ENCODE measurements at places on chromosomes 7 and 10.

- no peak for DNase-seq
Observed at GRCh38 chr10:34821587-34822585, 6.8 kb upstream of the PARD3 start.

- no peak for DNase-seq
Observed at GRCh38 chr7:128217030-128217805, 23.9 kb upstream of the LEP start.

- no peak for DNase-seq
Observed at GRCh38 chr7:128117691-128118090, 86.5 kb upstream of the LRRC4 start.

- no peak for DNase-seq
Observed at GRCh38 chr10:63843107-63843506, 321.9 kb downstream of the REEP3 start.

DNA sequence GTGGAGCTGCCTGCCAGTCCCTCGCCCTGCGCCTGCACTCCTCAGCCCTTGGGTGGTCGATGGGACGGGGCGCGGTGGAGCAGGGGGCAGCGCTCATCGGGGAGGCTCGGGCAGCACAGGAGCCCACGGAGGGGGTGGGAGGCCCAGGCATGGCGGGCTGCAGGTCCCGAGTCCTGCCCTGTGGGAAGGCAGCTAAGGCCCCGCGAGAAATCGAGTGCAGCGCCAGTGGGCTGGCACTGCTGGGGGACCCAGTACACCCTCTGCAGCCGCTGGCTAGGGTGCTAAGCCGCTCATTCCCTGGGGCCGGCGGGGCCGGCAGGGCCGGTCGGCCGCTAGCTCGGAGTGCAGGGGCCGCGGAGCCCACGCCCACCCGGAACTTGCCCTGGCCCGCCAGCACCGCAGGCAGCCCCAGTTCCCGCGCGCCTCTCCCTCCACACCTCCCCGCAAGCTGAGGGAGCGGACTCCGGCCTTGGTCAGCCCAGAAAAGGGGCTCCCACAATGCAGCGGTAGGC, 565.9 kb upstream of the NRG3 start:
- no peak for DNase-seq

- DNase-seq, result no peak
Observed at GRCh38 chr7:138233189-138233588, 156.9 kb downstream of the AKR1D1 start.

DNA sequence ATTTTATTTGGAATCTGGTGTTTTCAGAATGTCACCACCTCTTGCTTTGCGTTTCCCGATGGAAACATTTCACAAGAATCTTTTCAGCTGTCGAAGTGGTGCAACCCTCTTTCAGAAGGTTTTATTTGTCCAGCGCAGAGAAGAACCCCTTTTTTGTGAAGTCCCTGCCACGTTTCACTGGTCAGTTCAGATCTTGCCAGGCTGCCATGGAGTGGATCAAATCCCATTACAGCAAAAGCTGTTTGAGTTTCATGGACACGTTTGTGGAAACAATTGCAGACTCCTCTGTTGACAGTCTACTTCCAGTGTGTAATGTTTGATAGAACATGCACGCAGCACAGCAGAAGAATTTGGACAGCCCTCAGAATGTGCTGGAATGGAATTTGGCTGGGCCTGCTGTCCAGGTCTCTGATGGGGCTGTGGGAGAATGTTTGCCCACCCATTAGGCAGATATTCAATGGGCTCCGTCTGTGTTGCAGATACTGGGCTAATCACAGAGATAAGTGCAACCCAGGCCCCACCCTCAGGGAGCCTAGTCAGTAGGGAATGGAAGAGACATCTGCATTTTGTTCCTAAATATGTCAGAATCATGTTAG, 143.2 kb downstream of the GRK5 start:
- DNase-seq, result no peak

GRCh38 chr7:12719141-12719919, 31.9 kb downstream of the ARL4A start:
- no peak for DNase-seq

- no peak for DNase-seq
Observed at GRCh38 chr7:106283501-106283830, 1.3 kb downstream of the NAMPT start.

GRCh38 chr10:70328018-70328417, 44.2 kb upstream of the NPFFR1 start:
- DNase-seq, result no peak

GRCh38 chr10:130212746-130213145, 76.6 kb downstream of the GLRX3 start:
- DNase-seq, result no peak

DNA sequence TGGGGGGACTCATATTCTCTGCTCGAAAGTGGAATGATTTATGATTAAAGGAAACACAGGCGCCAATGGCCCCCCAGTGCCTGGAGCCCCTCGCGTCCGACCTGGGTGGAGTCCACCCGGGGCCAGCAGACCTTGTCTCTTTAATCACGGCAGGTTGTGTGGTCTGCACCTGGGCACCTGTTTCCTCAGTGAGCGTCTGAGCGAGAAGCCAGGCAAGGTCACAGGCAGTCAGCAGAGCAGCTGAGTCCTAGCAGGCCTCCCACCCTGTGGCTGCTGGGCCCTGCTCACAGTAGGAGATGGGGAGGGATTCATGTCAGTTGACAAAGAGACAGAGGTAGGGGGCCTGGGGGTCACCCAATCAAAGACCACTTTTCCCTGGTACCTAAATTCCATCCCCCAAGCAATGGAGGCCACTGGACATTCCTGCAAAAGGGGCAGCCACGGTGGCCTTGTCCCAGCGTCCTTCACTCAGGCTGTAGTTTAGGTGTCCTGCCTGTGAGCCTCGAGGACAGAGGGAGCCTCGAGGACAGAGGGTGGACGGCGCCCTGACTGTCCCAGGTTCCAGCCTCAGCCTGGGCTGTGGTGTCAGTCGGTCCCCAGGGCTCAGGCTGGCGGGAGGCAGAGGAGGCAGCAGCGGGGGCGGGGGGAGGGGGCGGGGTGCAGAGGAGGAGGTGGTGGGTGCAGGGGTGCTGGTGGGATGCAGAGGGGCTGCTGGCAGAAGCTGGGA, 49.5 kb upstream of the CFAP46 start:
- no peak for DNase-seq

DNA sequence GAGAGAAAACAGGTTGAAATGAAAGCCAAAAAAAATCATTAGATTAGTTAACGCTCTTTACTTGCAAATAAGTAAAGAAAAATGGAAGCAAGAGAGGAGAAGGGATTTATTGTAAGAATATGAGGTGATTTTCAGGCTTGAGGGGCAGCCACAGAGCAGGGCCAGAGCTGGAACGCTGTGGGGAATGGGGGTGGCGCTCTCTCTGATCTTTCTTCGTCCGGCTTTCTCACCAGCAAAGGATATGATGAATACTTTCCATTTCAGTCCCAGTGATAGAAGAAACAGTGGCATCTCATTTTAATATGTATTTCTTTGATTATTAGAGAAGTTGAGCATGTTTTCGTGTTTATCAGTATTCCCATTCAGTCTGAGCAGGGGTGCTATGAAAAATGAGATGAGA, 112.2 kb downstream of the SKIDA1 start:
- DNase-seq, result no peak

GRCh38 chr10:68280758-68281157, 48.8 kb upstream of the ATOH7 start:
- DNase-seq, result no peak

- DNase-seq, result no peak
Observed at GRCh38 chr10:97608991-97609561, 19.6 kb downstream of the C10orf62 start.

GRCh38 chr7:50142425-50143017, 49.5 kb upstream of the ZPBP start:
- DNase-seq, result peak; percentile 58

DNA sequence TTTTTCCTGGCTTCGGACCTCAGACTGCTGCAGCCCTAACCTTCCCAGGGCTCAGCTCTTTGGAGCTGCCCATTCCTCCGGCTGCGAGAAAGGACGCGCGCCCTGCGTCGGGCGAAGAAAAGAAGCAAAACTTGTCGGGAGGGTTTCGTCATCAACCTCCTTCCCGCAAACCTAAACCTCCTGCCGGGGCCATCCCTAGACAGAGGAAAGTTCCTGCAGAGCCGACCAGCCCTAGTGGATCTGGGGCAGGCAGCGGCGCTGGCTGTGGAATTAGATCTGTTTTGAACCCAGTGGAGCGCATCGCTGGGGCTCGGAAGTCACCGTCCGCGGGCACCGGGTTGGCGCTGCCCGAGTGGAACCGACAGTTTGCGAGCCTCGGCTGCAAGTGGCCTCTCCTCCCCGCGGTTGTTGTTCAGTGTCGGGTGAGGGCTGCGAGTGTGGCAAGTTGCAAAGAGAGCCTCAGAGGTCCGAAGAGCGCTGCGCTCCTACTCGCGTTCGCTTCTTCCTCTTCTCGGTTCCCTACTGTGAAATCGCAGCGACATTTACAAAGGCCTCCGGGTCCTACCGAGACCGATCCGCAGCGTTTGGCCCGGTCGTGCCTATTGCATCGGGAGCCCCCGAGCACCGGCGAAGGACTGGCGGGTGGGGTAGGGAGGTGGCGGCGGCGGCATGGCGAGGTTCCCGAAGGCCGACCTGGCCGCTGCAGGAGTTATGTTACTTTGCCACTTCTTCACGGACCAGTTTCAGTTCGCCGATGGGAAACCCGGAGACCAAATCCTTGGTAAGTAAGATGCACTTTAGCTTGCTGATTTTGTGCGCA, at the start of gene PLXDC2:
Gene PLXDC2, plus strand, starts transcription at position 22 of the 820 bp plus-strand sequence.
- no peak for DNase-seq

DNA sequence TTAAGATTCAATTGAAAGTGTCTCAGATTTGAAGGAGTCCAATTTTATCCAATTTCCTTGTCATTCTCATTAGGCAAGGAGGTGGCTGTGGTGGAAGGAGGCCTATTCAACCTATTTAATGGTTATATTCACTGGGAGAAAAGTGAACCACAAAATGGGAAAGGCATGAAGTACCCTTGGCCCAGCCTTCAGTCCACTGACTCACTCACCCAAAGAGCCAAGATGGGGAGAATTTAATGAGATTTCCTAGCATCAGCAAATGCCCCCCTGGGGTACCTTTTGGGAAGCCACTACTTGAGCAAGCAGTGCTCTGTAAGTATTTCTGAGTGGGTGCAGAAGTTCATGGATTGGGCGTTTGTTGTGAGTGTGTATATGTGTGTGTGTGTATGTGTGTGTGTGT, 144.1 kb downstream of the NRP1 start:
- no peak for DNase-seq

GRCh38 chr7:50792342-50793119, 9.8 kb upstream of the GRB10 start:
- peak; percentile 19 for DNase-seq

- DNase-seq, result no peak
Observed at GRCh38 chr10:36182179-36182566, 540.1 kb upstream of the FZD8 start.

DNA sequence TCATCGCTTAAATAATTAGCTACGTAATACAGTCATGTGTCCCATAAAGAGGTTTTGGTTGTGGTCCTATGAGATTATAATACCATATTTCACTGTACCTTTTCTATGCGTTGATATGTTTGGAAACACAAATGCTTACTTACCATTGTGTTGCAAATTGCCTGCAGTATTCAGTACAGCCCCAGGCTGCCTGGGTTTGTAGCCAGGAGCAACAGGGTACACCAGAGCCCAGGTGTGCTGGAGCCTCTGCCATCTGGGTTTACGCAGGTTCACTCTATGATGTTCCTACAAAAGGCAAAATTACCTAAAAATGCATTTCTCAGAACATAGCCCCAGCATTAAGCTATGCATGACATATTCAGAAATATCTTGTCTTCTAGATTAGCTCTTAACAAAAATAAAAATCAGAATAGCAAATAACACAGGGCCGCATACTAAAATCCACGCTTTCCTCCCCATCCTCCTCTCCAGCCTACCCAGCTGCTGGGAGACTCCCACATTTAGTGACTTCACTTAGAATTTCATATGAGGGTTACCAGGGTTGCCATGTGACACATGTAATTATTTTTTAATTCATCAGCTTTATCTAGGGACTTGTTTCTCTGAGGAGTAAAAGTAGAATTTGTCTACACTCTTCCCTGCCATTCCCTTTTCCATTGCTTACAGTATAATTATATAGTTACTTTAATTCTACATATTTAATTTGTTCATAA, 559.0 kb upstream of the ADARB2 start:
- DNase-seq, result no peak

DNA sequence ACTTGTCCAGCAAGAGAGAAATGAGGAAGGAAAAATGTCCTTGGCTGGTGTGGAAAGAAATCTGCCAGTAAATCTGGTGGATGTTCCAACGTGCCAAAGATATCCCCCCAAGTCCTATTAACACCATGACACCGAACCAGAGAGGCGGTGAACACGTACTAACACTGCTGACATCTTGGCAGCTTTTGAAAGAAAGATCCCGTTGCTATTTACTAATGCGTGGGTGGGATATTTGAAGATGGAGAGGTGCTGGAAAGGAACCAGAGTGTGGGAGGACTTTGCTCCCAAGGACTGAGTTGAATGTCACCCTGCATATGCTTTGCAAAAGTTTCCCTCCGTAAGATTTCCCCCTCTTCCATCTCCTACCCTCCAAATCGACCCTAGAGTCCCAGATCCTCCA, 7.9 kb downstream of the CCDC3 start:
- DNase-seq, result no peak

DNA sequence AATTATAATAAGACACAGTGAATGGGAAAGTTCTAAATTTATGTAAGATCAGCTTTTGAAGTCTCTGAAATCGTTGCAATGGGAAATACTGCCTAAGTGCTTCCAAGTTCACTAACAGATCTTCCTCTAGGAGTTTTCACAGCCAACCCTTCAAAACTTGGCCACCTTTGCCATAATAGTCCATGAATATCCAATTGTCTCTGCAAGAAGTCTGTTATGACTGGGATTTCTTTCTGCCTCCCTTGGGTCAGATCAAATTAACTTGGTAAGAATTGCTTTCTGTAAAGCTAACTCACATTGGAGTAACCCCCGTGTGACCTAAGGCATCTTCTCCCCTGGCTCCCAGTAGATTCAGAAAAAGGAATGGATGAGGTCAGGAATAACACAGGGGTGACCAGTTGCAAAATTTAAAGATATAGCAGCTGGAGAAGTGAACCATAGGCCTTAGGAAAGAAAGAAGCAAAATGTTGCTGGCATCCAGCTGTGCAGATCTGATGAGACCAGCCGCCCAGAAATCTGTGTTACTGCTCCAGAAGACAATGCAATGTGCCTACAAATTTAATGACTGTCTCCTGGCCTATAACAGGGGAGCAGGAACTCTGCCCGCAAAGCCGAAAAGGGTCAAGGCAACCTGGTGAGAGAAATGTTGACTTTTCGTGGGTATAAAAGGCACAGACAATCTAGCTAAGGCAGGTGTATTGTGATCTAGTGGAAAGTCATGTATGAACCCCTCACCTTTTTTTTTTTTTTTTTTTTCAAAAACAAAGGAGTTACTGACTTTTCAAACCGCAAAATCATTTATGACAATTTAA, 7.5 kb upstream of the OPTN start:
- no peak for DNase-seq

- no peak for DNase-seq
Observed at GRCh38 chr7:45645141-45645969, 71.2 kb downstream of the ADCY1 start.

DNA sequence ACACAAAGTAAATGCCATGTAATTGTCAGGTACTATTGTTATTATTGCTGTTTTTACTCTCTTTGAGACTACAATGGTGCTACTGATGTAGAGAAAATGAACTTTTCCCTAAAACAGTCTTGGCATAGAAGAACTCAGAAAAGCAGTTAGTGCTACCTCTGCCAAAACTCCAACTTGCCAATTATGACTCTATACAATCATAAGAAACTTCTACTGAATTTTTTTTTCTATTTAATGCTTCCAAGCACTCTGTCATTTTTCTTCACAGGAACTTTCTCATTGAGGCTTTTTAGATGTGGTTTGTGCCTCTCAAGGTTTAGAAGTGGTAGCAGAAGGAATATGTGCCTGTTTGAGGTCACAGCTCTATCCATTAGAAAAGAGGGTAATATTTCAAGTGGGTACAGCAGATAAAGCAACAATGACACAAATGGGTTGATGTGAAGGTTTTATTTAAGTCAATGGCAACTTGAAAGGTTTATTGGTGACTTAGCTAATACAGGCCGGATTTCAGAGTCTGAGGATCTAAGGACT, 64.0 kb upstream of the FERD3L start:
- no peak for DNase-seq
